Right lobe of liver (tissue), 6 donors: ENCODE measurements at places on chromosomes 2 and 18. TPM values are rescaled to one million over a fixed set of nuclear protein-coding genes. Genes with fewer than 3 reads are reported as not detected.

The CLEC4F gene
- not detected for total RNA-seq

The RAD51AP2 gene
- total RNA-seq: 0.12 TPM

The GPR35 gene
- 1.2 TPM for total RNA-seq

- H3K27ac ChIP-seq: no peak overlapping the region
- no peaks in the 10 kb centered on the region for H3K4me1 ChIP-seq
- H3K4me3 ChIP-seq: no peak overlapping the region
- no peaks in the 10 kb centered on the region for H3K27me3 ChIP-seq
- DNase-seq: no peak
- H3K36me3 ChIP-seq: no peaks in the 10 kb centered on the region
Observed at GRCh38 chr2:168574856-168575630, 119.0 kb downstream of the CERS6 start.

DNA sequence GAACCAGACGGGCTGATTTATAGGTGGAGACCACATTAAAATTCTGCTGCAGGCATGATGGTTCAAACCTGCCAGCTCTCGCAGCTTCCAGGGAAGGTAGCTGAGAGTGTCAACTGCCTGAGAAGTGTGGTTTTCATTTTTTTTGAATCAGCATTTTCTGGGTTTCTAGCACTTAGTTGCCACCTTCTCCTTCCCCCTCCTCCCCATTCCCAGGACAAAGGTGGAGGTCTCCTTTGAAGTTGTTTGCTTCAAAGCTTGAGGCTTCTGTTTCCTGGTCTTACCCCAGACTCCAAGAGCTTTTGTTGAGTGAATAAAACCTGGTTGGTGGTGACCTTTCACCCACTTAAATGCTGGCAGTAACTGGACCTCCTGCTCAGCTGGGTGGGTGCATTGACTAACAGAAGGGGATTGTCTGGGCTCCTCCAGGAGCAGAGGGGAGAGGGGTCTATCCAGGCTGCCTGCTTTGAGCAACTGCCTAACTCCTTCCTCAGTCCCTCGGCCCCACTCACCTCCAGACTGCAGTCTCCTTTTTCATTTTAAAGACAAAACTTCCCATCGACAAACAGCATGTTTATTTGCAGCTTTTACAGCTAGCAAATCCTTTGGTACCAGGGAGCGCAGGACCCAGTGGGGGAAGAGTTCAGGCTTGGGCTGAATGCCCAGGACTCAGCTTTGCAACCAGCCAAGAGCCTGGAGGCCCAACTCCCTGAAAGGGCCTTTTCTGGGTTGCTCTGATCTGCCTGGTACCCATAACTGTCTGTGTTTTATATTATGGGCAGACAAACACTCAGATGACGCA, 3.5 kb downstream of the RHOB start:
- H3K27me3 ChIP-seq: no peaks in the 10 kb centered on the region
- DNase-seq: peak; percentile 79
- H3K4me1 ChIP-seq: no peaks in the 10 kb centered on the region
- H3K27ac ChIP-seq: peak overlapping the region; percentile 98
- H3K4me3 ChIP-seq: peak overlapping the region; percentile 67
- peaks cover 17% of the 10 kb centered on the region for H3K36me3 ChIP-seq
